Ascending aorta (tissue), 2 donors: ENCODE measurements at places on chromosomes 5 and 9.

- no peak for DNase-seq
Observed at GRCh38 chr5:150780187-150780692, 1.7 kb downstream of the SMIM3 start.

DNA sequence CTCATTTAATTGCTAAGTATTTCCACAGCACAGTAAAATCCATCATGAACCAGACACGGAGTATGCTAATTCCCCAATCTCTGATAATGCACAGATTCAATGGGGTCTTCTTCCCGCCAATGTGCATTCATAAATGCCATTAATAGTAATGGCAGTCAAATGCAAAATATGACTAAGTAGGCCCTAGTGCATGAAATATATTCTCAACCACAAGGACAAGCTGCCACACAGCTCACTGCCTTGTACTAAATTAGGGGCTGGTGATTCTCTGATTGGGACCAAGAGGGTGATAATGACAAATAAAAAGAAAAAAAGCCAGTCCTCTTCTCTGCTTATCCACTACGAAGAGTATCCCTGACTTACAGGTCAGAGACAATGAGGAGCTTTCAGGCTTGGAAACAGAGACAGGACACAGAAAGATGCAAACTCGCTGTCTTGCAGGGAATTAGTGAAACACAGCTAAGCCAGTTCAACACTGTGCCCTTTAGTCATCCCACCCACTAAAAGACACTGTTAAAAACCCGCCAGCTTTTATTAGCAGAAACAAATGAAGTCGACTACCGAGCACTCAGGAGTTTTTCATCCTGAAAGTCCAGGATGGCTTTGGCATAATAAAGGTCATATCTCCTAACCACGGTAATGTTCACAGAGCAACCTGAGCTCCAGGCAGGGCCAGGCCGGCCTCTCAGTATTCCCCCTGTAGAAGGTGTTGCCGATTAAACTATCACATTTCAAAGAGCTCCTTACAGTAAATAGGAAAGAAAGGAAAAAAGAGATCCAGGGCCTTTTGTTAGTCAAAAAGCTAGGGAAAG, 148.1 kb downstream of the EBF1 start:
- DNase-seq, result no peak

- no peak for DNase-seq
Observed at GRCh38 chr9:124016175-124017050, 4.8 kb downstream of the LHX2 start.

DNA sequence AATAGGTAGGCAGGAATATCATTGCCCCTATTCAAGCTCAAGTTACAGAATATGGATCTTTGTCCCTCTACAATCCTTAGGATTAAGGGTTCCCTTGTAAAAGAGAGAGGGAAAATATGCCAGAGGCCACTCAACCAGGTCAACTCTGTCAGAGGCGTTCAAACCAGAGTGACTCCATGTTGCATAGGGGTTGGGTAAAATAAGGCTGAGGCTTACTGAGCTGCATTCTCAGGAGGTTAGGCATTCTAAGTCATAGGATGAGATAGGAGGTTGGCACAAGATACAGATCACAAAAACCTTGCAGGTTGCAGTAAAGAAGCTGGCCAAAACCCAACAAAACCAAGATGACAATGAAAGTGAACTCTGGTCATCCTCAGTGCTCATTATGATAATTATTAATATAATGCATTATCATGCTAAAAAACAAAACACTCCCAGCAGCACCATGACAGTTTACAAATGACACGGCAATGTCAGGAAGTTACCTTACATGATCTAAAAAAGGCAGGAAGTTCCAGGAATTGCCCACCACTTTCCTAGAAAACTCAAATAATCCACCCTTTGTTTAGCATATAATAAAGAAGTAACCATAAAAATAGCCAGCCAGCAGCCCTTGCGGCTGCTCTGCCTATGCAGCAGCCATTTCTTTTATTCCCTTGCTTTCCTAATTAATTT, 64.8 kb downstream of the ERP44 start:
- no peak for DNase-seq

DNA sequence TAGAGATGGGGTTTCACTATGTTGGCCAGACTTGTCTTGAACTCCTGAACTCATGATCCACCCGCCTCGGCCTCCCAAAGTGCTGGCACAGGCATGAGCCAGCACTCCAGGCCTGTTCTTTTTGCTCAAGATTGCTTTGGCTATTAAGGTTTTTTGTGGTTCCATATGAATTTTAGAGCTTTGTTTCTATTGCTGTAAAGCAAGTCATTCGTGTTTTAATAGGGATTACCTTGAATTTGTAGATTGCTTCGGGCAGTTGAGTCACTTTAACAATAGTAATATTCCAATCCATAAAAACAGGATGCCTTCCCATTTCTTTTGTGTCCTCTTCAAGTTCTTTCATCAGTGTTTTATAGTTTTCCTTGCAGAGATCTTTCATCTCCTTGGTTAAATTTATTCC, 22.1 kb downstream of the C6 start:
- no peak for DNase-seq

DNA sequence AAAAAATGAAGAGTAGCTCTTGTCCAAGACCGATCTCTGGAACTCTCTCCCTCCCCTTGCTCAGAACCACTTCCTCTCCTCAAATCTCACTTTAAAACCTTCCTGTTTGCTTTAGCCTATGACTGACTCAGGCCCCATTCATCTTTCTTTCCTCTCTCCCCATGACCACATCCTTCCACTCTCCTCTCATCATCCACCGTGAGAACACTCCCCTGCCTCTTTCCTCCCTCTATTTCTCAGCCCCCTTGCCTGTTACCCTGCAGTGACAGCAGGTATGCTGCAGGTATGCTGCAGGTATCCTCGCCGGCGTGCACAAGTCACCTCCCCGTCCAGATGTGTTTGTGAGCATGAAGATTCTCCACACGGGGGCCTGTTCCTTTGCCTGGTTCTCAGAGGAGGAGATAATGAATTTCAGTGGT, 505.3 kb downstream of the CCDC171 start:
- no peak for DNase-seq

DNA sequence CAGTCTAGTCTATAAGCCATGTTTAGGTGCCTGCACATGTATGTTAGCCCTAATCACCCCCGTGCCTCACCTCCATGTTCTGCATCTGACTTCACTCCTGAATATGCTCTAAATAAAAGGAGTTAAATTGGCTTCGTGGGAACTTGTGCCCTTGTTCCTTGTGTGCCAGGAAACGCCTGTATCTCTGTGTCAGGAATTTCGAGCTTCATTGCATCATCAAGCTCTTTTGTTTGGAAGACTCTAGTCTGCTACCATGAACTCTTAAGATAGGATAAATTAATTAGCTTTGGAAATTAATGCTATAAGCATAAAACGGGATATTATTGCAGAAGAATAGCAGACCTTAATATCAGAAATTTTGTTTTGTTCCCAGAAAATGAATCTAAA, 99.2 kb downstream of the ADCY2 start:
- DNase-seq, result no peak

GRCh38 chr9:23219471-23219870, 606.6 kb downstream of the ELAVL2 start:
- DNase-seq, result no peak

DNA sequence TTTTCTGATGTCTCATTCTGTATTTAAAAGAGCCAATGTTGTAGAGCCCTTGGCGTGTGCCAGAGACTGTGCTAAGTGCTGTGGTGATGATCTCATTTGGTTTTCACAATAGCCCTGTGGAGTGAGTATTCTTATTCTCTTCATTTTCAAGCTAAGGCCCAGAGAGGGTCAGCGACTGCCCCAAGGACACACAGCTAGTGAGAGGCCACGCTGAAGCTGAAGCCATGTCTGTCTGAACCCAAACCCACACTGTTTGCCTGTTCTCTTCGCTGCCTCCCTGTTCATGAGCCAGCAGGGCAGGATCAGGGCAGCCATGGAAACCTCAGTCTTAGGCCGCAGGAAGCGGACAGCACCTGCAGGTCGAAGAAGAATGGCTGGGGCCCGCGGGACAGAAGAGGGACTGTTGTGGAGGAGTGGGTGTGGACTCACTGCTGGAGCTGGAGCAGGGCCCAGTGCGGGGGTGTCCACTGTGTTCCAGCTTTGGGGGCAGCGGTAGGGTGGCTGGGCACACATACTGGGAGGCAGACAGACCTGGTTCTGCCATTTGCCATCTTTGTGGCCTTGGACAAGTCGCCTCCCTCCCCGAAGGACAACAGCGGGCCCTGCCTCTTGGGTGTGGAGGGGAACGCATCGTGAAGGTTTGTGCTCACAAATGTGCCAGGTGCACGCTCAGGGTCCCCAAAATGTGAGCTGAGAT, 257.9 kb upstream of the MVB12B start:
- no peak for DNase-seq

- no peak for DNase-seq
Observed at GRCh38 chr9:107345327-107345726, 62.2 kb downstream of the RAD23B start.
